Activated naive CD4-positive, alpha-beta T cell (primary cell): ENCODE measurements at places on chromosomes 2 and 18.

DNA sequence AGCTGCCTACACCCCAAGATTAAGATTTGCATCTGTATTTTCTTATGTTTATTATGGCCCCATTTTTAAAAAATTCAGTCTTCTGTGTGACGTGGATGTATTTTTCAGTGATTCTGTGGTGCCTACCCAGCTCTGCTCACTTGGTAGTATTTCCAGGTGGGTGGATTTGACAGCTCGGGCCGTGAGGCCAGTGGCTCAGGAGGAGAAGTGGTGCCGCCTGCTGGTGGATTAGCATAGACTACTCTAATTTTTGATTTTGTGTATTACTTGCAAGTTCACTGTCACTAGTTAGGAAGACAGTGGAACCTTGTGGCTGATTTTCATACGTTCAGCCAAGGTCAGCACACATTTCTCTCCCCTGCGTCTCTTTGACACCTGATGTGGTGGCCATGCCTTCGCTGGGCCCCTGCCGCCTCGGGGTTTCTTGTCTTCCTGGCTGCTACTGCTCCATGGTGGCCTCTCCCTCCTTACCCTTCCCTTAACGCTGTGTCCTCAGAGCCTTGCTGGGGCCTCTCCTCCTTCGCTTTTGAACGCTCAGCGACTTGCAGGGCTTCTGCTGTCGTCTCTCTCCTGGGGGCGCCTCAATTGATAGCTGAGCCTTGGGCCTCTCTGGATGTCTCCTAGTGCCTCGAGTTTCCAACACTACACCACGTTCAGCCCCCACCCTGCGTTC, 89.4 kb downstream of the DGKD start:
- peak; percentile 75 for DNase-seq

DNA sequence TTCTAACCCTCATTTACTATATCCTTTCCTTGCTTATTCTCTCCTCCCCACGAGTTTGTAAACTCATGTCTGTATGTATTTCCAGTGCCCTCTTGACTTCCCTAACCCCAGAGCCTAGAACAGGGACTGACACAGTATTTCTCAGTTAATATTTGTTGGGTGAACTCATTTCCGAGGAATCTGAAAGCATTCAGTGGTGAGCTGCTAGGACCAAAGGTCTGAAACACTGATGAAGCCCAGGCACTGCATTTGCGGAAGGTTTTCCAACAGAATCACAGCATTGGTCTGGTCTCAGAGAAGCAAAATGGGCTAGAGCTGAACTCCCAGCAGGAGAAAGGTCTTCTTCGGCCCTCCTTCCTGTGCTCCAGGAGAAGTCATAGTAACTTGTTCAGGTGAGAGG, 56.8 kb downstream of the SOX11 start:
- no peak for DNase-seq

- no peak for DNase-seq
Measured at GRCh38 chr2:24508878-24509277, 17.8 kb downstream of the NCOA1 start.

DNA sequence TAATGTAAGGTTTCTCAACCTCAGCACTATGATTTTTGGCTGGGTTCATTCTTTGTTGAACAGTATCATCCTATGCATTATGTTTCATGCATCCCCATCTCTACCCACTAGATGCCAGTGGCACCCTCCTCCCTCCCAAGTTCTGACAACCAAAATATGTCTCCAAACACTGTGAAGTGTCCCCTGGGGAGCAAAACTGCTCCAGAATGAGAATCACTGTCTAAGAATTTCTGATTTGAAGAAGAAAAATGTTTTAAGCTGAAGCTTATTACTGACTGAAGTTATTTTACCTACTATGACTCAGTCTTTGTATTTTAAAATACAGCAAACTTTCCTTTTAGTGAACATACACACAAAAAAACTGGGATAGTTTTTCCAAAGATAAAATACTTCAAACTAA, 3.4 kb downstream of the THADA start:
- DNase-seq: no peak

GRCh38 chr18:59562751-59563150, 134.5 kb downstream of the CCBE1 start:
- DNase-seq: no peak

DNA sequence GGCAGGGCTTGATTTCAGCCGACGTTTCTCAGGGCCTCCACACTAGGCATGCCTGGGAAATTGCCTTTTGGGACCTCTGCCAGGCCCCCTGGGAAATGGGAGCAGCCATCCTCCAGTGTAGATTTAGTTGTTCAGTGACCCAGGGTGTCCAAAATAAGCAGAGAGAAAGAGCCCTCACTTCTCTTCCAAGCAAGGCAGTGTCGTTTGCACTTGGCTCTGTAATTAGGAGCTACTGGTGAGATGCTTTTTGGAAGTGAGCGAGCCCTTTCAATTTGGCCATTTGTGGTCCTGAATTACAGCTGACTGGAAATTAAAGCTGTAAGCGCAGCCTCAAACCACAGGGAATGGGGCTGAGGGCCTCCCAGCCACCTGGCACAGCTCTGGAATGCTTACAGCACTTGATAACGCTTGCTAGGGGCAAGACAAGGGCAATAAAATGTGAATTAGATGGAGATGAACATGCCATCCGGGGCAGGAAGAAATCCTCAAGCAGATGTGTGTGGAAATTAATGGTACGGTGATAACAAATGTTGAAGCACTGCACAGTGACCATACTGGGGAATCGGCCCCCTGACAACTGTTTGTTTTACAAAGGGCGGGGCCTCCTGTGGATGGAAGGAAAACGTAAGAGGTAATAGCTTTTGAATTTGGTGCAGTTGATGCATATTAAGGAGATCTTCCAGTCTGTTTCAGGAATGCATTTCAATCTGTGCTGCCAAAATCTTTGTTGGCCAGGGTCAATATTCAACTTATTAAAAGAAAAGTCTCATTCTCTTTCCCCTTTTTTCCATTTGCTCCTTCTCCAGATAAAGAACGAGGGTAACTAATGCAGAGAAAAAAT, 173.1 kb downstream of the UXS1 start:
- no peak for DNase-seq

- no peak for DNase-seq
Measured at GRCh38 chr18:21459706-21460286, 140.7 kb downstream of the ESCO1 start.

- no peak for DNase-seq
Measured at GRCh38 chr18:73696171-73696570, 451.5 kb downstream of the FBXO15 start.

DNA sequence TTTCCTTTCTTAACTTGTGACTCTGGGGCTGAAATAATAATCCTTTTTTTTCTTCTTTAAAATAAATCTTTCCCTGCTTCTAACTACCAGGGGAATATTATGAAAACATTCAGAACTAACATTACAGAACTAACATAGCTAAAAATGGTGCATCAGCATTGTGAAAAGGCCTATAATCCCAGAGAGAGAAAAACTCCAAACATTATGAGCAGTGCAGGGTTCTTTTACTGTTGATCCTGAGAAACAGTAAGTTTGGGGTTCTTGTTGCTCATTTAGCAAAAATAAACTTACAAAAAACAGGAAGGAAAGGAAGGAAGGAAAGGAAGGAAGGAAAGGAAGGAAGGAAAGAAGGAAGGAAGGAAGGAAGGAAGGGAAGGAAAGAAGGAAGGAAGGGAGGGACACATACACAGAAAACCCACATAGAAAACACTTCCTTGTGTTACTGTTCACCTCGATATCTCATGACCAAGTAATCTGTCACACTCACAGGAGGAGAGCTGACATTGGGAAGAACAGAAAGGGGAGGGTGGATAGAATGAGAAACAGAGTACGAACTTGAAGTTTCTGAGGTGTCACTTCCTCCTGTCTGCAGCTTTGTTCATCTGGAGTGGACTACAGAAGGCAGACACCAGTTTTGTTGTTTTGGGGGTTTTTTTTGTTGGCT, 18.4 kb upstream of the PIK3C3 start:
- no peak for DNase-seq

DNA sequence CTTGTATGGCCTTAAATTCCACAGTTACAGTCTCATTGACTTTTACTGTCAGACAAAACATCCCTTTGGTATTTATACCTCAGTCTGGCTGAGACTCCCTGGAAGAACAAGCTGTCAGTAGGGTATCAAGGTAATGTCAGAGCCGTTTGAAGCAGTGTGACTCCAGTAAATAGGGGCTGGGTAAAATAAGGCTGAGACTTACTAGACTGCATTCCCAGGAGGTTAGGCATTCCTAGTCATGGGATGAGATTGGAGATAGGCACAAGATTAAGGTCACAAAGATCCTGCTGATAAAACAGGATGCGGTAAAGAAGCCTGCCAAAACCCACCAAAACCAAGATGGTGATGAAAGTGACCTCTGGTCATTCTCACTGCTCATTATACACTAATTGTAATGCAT, 219.5 kb upstream of the SKOR2 start:
- no peak for DNase-seq

DNA sequence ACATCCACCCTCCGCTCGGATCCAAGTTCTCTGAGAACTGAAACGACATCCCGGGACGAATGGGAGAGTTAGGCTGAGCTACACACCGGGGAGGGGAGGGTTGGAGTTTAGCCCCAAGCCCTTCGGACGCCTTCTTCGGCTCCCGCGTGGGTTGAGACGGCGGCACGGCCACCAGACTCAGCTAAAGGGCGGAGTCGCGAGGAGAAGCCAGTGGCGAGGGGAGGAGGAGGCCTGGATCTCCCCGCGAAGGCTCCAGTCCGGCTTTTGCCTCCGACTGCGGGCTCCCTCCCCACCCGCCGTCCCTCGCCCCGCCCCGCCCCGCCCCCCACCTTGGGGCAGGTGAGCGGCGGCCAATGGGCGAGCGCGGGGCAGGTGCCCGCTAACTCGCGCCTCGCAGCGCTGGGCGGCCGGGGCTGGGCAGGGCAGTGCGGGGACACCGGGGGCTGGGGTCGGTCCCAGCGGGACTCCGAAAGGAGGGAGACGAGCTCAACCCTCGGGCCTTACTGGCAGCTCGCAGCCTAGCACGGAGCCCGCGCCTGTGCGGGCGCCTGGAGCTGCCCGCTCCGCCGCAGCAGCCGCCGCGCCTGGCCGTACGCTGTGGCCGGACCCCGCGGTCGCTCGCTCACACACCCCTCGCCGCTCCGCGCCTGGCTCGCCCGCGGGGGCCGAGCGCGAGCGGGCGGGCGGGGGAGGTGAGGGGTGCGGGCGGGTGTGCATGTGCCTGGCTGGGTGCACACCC, at the start of gene EMX1:
EMX1 (plus strand) TSS at position 382 of the 739 bp plus-strand sequence; CDS start at position 716, 334 bp downstream.
- DNase-seq: no peak

- no peak for DNase-seq
Measured at GRCh38 chr2:64992990-64993389, 3.8 kb downstream of the SLC1A4 start.
